ENCODE measurements at places on chromosomes 12 and 14.

DNA sequence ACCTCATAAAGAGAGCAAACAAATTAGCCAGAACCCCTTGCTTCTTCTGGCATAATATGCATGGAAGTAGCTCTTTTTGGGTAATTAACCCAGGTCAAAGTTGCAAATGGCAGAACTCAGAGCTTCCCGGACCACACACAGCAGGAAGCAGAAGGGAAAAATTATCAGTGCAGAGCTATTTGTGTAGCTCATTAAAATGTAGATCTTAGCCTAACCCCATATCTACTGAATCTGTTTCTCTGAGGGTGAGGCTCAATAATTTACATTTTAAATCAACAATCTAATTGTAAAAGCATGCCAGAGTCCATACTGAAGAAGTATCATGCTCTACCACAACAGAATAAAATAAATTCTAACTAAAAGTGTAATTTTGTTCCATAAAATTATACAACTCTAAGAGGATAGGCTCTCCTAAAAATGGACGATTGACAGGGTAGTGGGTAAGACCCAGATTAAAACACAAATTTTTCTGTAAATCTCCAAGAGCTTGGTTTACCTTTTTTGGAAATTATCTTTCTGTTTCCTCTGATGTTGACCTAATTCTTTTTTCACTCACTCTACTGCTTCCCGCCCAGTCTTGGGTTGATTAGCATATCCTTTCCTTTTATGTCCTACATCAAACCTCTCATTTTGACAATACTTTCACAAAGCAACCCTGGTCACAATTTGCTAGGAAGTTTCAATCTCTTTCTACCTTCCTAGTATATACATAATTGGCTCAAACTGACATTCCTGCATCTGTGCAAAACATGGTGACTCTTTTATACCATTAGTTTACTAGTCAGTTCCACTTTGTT, 213.3 kb upstream of the SLC16A7 start:
- no peak for DNase-seq

DNA sequence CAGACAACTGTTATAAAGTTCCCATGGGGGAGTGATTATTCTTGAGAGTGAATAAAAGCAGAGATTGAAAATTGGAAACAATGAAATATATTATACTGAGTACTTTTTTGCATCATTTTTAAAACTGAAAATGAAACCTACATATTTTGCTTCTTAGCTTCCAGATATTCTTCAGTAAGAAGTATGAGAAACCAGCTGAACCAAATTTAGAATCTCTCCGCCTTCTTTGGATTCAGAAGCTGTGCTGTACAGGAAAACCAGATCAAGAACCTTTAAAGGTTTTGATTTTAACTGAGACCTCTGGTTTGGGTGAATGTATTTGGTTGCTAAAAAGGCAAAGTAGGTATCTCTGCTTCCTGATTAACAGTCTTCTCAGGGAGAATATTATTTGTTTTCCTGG, 109.4 kb downstream of the AKAP6 start:
- DNase-seq, result peak; percentile 56

- peak; percentile 61 for DNase-seq
Measured at GRCh38 chr12:49698619-49699545, 8.3 kb downstream of the FMNL3 start.

GRCh38 chr12:13390381-13390861, 193.9 kb downstream of the EMP1 start:
- no peak for DNase-seq

- no peak for DNase-seq
Measured at GRCh38 chr12:64347630-64348029, 42.9 kb downstream of the C12orf56 start.

DNA sequence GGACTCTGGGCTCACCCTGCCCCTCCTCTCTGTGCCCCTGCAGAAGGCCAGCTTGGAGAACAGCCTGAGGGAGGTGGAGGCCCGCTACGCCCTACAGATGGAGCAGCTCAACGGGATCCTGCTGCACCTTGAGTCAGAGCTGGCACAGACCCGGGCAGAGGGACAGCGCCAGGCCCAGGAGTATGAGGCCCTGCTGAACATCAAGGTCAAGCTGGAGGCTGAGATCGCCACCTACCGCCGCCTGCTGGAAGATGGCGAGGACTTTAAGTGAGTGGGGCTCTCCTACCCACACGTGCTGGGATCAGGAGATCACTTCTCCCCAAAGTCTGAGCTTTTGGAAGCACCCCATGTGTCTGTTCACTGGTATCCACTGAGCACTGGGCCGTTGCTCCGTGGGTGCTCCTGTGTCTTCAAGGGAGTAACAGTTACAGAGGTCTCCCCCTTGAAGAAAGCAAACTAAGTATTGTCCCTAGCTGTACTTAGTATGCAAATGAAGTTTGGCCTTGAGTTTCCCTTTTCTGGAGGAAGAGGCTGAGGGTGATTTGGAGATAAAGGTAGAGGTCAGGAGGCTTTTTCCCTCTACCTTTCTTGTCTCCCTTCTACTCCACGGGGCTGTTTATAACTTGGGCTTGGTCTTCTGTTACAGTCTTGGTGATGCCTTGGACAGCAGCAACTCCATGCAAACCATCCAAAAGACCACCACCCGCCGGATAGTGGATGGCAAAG, 3.3 kb downstream of the KRT18 start:
- DNase-seq, result no peak

DNA sequence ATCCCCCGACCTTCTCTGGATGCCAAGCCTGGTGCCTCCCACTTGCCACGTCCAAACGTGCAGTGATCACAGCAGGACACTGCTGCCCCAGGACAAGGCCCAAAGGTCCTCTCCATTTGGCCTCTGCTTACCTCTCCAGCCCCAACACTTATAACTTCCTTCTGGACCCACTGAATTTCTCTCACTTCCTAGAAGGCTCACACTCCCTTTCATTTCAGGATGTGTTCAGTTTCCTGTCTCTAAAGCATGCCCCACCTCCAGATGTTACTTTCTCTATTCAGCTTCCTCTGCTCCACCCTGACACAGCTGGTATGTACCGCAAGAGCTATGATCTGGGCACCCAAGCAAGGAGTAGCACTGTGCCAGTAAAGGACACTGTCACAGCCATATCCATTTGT, 33.0 kb downstream of the CDKL1 start:
- DNase-seq, result peak; percentile 67

- no peak for DNase-seq
Measured at GRCh38 chr12:117507548-117507947, 146.1 kb upstream of the NOS1 start.

GRCh38 chr14:100723135-100723829, 3.4 kb upstream of the DLK1 start:
- no peak for DNase-seq

GRCh38 chr12:49019443-49020324, 1.1 kb upstream of the PRKAG1 start:
- DNase-seq, result peak; percentile 46

- DNase-seq, result no peak
Measured at GRCh38 chr14:21070610-21071224, 613 bp downstream of the ARHGEF40 start.

DNA sequence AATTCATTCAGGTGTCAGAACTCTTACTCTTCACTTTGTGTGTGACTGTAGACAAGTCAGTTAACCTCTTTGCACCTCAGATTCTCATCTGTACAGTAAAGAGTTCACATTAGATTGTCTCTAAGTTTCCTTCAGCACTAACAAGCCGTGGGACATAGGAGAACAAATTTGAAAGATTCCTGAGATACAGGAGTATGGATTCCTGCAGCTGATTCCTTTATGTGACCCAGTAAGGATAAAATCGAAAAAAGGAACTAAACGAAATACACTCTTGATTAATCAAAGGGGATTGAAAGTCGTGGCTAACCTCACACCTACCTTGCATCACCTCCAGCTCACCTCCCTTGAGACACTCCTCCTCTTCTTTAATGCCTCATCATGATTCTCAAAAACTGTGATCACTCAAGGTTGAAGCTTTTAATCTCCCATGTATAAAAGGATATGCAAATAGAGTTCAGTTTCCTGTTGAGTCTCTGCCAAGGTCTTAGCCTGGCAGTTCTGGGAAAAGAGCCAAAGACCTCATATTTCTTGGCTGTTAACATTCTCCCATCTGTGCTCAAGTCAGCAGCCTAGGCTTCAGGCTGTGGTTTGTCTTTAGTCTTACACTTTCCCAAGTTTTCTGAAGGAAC, 156.6 kb downstream of the DAD1 start:
- no peak for DNase-seq

DNA sequence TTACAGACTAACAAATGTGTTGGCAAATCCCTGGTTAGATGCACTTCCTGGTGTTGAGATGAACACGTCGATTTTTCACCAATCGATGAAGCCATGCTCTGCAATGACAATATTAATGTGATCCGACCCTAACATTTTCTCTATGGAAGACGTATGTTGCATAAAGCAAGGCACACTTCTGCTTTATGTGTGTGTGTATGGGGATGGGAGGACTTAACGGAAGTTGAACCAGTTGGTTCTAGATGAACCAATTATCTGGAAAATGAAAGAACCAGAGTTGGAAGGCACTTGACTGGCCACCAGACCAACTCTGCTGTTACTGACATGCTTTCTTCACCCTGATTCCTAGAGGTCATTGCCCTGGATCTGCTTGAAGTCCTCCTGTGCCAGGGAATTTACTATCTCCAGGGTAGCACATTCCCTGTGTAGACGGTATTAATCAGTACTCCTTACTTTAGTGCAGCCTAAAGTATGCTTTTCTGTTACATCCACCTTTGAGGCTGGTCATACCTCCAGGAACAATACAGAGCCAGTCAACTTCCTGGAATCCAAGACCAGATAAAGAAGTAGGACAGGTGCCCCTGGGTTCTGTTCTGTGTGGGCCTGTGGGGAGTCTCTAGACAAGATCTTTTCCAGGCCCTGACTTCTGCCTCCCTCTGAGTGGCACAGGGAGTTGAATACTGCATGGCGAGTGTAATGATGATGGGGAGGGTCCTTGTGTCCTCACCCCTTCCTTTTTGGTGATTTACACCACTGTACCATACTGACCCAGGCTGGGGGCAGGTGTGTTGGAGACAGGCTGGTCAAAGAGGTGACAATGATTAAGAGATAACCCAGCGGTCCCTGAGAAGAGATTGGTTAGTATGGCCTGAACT, 4.1 kb downstream of the SDR39U1 start:
- no peak for DNase-seq

- DNase-seq, result no peak
Measured at GRCh38 chr12:131072451-131073230, 118.9 kb downstream of the ADGRD1 start.

- DNase-seq, result no peak
Measured at GRCh38 chr14:97878727-97879126, 1081.5 kb downstream of the VRK1 start.

DNA sequence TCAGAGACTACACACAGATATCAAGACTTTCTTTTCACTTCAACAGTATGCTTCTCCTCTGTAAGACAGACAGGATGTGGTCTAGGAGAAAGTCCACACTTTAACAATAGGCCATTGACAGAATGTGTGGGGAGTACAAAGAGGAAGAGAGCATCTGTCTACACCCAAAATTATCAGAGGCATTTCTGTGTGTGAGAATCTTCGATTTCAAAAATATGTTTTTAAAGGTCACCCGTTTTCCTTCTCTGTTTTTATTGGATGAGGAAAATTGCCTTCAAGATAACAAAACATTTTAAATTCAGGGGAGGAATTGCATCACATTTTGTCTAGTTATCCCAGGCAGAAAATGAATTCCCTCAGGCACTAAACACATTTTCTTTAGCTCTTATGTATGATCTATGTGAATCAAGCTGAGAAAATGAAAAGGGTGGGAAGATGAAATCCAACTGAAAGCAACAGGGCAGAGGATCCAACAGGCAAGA, 16.4 kb downstream of the NAV3 start:
- peak; percentile 79 for DNase-seq

GRCh38 chr14:20866963-20867362, 24.2 kb upstream of the RNASE3 start:
- DNase-seq, result no peak

DNA sequence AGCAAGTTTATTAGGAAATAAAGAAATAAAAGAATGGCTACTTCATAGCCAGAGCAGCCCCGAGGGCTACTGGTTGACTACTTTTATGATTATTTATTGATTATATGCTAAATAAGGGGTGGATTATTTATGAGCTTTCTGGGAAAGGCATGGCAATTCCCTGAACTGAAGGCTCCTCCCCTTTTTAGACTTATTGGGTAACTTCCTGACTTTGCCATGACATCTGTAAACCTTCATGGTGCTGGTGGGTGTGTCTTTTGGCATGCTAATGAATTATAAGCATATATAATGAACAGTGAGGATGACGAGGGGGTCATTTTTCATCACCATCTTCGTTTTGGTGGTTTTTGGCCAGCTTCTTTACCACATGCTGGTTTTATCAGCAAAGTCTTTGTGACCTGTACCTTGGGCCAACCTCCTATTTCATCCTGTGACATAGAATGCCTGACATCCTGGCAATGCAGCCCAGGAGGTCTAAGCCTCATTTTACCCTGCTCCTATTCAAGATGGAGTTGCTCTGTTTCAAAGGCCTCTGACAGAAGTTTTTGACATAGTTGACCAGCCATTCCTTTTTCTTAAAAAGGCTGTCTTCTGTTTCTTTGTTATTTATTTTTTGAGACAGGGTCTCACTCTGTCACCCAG, 11.1 kb upstream of the PTGES3 start:
- DNase-seq, result peak; percentile 5

- DNase-seq, result no peak
Measured at GRCh38 chr12:67356380-67356774, 87.2 kb downstream of the CAND1 start.

- DNase-seq, result no peak
Measured at GRCh38 chr12:49190974-49191373, 2.1 kb upstream of the TUBA1A start.

- no peak for DNase-seq
Measured at GRCh38 chr12:105860561-105861207, 278.1 kb downstream of the NUAK1 start.

DNA sequence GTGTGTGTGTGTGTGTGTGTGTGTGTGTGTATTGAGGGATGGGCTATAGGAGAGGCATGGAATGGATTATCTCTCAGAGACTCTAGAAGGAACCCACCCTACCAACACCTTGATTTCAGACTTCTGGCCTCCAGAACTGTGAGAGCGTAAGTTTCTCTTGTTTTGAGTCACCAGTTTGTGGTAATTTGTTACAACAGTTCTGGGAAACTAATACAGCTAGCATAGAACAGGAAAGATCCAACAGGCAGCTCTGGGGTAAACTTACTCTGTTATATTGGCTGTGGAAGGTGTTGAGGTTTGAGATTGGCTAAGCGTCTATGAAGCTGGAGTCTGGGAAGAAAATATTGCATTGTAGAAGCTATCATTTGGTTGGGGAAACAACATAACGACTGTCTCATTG, 334.3 kb downstream of the AACS start:
- no peak for DNase-seq

GRCh38 chr12:2959192-2959504, at the start of gene TEAD4:
TSS of gene TEAD4 (plus strand) at chr12:2959397.
- DNase-seq, result peak; percentile 27

DNA sequence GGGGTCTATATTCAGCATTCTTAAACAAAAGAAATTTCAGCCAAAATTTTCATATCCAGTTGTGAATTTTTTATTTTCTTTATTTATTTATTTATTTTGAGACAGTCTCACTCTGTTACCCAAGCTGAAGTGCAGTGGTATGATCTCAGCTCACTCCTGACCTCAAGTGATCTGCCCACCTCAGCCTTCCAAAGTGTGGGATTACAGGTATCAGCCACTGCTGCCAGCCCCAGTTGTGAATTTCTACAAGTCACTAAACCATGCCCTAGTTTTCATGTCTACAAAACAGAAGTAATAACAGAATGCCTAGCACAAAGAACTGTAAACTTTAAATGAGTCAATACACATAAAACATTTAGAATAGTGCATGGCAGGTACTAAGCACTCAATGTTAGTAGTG, 254.2 kb downstream of the C12orf50 start:
- no peak for DNase-seq

Data from MM.1S (cell line).